ENCODE measurements at places on chromosomes 5 and 9. TPM values are rescaled to one million over a fixed set of nuclear protein-coding genes. Genes with fewer than 3 reads are reported as not detected.

Gene FST
- total RNA-seq, result 4.7 TPM

DNA sequence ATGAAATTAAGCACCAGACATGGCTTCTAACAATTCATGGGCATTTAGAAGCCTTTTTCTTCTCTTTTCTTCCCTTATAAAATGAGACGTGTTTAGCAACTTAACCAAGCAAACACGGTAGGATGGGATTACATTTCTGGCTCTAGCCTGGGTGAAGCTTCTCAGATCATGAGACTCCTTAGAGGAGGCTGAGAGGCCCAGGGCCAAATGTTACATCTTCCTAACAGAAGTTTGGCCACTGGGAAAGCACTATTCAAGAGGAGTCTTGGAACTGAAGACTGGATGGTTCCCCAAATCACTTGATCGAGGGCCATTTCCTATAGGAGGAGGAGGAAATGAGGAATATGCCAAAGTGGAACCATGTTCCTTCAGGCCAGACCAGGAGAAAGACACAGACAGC, 1.9 kb downstream of the GABRP start:
- DNase-seq, result no peak

DNA sequence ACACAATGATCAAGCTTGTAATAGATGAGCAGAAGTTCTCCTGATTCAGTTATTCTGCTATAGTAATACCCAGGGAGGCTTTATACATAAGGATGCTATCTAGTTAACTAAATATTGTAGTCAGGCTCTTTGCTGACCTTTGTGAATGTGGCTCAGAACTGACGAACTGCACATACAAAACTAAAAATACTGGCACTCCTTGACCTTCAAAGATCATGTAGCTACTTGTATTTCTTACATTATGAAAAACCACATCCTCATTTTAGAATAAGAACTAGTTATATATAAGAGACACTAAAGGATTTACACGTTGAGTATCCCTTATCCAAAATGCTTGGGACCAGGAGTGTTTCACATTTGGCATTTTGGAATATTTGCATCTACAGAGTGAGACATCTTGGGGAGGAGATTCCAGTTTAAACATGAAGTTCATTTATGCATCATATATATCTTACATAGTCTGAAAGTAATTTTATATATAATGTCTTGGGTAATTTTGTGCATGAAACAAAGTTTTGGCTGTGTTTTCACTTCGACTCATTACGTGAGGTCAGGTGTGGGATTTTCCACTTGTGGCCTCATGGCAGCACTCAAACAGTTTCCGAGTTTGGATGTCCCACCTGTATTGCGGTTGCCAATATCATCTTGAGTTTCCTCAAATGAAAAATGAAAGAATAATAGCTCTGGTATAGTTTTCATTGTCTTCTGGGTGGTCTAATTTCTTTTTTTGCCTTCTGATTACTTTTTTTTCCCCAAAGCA, 58.4 kb upstream of the FBXL7 start:
- no peak for DNase-seq

DNA sequence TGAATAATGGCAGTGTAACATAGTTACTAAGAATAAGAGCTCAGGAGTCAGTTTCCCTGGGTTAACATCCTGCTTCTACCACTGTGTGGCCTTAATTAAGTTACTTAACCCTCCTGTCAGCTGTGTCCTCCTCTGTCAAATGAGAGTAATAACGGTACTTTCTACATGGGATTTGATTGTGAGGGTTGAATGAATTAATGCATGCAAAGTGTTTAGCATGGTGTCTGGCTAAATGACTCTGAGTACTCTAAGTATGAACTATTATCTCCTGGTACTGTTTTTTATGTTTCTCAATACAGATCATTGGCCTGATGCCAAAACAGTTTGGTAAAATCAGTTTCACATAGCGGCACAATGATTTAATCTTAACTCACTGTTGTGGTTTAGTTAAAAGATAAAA, 19.6 kb downstream of the ZNF131 start:
- DNase-seq, result peak; percentile 24

Gene PNPLA7
- total RNA-seq, result 0.17 TPM

DNA sequence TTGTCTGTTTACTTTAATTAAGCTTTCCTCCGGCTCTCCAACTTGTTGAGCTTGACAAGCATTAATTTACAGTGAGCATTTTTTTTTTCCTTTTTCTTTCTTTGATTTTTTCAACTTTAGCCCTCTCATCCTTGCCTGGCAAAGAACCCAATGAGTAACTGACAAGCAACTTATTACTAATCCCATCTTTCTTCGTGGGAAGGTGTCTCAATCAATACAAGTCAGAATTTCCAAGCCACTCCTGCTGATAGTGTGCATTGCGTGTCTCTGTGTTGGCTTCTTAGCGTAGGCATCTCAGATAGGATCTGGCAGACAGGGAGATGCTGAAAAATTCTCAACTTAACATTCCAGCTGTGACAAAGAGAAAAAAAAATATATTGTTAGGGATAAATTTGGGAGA, 527.7 kb upstream of the WWC1 start:
- DNase-seq, result no peak

Gene GLRA1
- total RNA-seq, result not detected

DNA sequence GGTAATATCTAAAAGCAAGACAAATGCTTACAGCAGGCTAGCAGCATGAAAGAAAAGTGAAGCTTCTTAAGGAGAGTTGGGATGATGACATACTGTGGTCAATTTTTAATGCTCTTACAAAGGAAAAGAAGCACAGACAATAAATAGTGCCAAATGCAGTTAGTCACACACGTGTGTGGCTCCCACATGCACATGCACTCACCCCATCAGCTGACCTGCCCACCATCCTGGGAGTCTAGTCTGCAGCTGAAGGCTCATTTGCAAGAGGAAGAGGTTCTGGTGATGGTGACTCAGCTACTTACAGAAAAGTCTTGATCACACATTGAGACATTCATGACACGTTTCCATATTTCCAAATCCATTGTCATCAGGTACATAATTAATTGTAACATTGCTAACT, 129.3 kb downstream of the MRPL36 start:
- DNase-seq, result peak; percentile 23

Gene MFAP3
- 45.1 TPM for total RNA-seq

- no peak for DNase-seq
Measured at GRCh38 chr5:143930561-143930960, 118.6 kb downstream of the HMHB1 start.

DNA sequence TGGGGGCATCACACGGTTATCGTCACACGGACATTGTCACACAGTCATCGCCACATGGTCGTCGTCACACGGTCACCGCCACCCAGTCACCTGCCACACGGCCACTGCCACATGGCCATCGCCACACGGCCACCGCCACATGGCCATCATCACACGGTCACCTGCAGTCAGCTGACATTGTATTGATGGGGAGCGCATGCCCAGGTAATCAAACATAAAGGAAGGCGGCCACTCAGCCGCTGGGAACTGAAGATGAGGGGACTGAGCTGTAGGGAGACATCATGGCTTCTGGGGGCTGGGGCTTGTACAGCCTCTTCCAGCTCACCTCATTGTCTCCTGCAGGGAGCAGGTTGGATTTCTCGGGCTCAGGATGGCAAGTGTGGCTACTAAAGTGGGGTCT, 49.2 kb downstream of the MRPL36 start:
- no peak for DNase-seq

Gene HK3
- total RNA-seq, result not detected

DNA sequence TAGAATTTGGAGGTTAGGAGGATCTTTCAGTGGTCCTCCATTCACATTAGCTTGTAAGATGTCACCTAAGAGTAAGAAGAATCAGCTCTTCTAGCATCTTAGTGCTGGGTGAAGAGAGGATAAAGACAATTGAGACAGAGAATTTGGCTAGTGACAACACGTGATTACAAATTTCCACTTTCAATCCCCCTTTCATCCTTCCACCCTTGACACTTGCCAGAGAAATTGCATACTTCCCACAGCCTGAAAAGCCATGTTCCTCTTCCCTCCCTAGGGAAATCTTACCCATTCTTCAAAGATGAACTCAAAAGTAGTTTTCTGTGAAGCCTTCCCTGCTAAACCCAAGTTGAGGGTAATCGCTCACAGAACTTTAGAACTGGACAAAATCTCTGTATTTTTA, 282.6 kb upstream of the PTGER4 start:
- DNase-seq, result no peak

DNA sequence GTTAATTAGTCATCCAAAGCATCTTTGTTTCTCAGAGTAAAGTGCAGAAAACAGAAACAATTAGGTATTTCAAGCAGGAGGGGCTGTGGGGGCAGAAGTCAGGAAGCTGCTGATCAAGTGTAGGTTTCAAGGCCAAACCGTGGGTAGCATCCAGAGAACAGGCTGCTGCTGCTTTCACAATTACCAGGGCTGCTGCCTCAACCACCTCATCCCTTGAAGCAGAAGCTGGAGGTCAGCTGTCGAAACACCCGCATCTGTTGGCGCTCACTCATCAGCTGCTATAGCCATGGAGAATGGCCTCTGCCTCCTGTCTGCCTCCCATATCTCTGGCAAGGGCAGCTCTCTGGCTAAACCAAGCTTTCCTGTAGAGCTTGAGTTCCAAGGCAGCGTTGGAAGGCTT, 122.9 kb upstream of the OSMR start:
- DNase-seq, result peak; percentile 70

Gene PCDHGC3
- total RNA-seq, result 96.0 TPM

DNA sequence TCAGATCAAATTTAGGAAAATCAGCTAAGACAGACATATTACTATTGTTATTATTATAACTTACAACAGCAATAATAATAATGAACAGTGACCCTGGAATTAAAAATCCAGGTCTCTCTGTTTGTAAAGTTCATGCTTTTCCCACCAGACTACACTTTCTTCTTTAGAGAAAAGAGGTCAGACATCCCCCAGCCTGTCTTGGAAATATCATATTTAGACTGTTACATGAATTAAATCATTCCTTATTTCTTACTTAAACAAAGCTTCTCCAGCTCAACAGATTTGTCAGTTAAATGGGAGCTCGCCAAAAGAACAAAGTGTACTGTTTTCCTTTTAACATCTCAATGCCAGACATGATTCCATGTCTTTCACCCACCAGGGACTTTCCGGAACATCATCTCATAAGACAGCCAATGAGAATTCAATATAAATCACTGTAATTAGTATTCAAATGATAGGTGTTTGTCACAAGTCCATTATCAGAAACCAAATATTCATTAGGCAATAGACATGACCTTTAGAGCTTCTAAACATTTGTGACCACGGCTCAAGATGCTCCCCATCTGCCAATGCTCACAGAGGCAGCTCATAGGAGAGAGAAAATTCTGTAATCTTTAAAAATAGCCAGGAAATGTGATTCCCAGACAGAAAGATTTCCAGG, 351.9 kb downstream of the ENC1 start:
- DNase-seq, result peak; percentile 51

DNA sequence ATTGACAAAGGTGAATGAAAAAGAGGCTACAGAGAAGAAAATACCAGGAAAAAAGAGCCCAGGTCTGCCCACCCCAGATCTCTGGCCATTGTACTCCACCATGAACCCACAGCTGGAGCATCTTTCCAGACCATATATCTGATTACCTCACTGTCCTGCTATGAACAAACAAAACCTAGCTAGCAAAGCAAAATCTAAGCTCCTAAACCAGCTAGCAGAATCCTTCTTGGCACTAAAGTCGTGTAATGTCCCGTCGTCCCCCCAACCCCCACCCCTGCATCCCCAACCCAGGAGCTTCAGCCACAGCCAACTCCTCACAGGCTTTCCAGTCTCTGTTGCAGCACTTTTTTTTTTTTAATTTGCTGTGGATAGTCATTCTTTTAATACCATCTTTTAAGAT, 2.5 kb downstream of the C1QTNF3 start:
- DNase-seq, result no peak

DNA sequence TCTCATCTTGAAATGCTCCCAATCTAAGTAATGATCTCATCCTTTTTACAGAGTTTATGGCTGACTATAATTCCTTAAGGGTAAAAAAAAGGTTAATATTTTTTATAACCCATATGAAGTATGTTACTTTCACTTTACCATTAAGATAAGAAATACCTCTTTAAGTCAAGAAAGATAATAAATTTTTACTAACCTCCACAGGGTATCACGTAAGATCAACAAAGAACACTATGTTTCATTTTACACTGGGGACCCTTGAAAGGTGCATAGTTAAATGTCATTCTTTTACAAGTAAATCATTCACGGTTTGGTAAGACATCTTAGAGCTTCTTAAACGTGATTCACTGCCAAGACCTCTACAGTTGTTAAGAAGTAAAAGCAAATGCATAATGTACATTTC, 472.7 kb upstream of the CDH9 start:
- DNase-seq, result peak; percentile 5

GRCh38 chr5:103862398-103862797, 299.8 kb upstream of the NUDT12 start:
- DNase-seq, result no peak

GRCh38 chr5:143649937-143650621, 161.9 kb upstream of the HMHB1 start:
- DNase-seq, result no peak

GRCh38 chr5:124713595-124713994, 32.8 kb downstream of the ZNF608 start:
- no peak for DNase-seq

DNA sequence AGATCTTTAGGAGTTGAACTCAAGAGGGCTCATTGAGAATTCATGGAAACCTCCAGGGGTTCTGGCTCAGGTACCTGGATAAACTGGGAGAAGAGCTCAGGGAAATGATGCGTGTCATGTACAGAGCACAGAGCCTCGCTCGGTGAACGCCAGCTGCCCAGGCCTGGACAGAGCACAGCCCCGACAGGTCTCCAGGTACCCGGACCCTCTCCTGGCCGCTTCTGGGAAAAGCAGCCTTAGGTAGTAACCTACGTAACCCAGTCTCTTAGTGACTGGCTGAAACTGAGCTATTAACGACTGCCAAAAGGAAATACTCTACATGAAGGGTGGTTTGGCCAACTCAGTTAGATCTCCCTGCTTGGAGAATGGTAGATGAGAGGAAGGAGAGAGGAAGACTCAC, 157.4 kb downstream of the TTLL11 start:
- no peak for DNase-seq

All from LHCN-M2 (cell line).